ENCODE measurements at places on chromosomes 5 and 9. TPM values are rescaled to one million over a fixed set of nuclear protein-coding genes. Genes with fewer than 3 reads are reported as not detected.
A peak's percentile ranks its signal among the peaks of the same experiment; 100 is the strongest.

The ANKRA2 gene
- total RNA-seq = 13.8 TPM

The MPDZ gene
- 25.9 TPM for total RNA-seq

The NOP16 gene
- total RNA-seq = 24.0 TPM

The IFNA14 gene
- total RNA-seq = not detected

The TXNDC8 gene
- total RNA-seq = not detected

- DNase-seq = no peak
Observed at GRCh38 chr5:18043344-18043743, 409.1 kb downstream of the TAF11L14 start.

GRCh38 chr5:116371935-116372334 is 202.7 kb downstream of the SEMA6A start:
- no peak for DNase-seq

DNA sequence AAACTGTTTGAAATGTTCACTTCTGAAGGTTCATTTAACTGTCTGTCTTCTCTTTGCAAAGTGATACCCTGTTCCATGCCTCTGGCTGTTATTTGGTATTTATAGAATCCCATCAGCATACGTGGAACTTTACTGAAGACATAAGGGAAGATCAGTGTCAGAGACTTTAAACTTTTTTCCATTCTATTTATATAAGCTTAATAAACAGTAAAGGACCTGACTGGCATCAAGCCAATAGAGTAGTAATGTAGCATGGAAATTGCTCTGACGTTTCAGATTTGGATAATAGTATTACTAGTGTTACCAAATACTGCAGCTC is 94.9 kb upstream of the MINAR2 start:
- no peak for DNase-seq

DNA sequence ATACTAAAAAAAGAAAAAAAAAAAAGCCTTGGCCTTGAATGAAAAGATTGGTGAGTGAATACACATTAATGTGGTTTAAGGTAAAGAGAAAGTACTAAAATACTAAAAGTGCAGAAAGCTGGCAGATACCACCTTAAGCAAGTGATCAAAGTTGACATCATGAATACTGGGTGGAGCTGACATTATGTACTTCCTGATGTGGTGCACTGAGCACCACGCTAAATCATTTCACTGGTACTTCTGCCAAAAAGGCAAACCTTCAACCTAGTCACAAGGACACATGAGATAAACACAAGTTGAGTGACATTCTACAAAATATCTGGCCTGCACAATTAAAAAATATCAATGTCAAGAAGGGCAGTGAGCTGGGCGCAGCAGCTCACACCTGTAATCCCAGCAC is 33.8 kb upstream of the PANK3 start:
- DNase-seq = no peak

DNA sequence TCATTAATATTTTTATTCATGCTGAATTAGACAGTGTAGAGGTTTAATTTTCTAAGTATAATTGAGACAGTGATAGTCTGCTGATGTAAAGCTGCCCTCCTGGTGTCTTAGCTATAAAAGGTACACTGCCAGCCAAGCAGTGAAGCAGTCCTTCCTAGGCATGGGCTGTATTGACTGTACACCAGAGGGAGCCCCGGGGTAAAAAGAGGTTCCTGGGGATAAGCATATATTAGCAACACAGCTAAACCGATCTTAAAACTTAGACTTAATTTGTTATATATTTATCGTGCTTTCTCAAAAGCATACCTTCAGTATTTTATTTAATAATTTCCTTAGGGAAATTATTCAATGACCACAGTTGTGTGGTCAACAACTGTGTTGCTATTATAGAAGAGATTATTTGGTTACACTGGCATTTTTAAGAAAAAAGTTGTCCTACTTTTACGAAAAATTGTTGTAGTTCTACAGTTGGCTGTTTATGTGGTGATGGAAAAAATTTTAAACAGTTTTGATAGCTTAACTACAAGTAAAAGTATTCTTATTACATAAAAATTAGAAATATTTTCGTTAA is 68.8 kb downstream of the ELL2 start:
- DNase-seq = no peak

- DNase-seq = no peak
Observed at GRCh38 chr5:78792345-78793055, 143.9 kb upstream of the LHFPL2 start.

GRCh38 chr9:6461619-6462018 is 48.6 kb downstream of the UHRF2 start:
- no peak for DNase-seq

DNA sequence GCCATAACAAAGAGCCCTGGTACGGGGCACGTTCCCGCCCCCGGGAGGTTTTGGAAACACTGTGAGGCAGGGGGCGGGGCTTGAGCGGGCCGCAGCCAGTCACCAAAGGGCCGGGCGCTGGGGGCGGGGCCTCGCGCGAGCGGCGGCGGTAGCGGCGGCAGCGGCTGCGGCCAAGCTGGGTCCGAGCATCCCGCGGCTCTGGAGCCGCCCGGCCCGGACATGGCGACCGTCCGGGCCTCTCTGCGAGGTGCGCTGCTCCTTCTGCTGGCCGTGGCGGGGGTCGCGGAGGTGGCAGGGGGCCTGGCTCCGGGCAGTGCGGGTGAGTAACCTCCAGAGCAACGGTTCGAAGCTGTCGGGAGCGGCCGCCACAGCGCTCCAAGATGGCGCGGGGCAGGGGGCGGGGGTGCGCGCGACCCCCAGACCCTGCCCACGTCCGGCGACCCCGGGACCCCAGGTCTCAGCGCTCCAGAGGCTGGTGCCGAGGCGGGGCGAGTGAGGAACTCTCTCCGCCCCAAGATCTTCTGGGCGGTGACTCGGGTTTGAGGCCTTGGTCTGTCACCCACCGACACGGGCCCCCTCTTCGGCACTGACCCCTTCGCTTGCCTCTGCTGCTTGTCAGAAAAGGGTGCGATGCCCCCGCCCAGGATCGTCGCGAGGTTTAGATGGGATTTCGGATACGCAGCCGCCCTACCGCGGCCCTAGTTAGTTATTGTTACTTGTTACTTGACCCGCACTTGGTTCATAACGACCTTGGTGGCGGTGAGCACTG is at the start of gene RECK:
TSS of gene RECK (plus strand) at position 134 of the 769 bp plus-strand sequence. CDS start at position 220, 86 bp downstream.
- peak; percentile 84 for DNase-seq

GRCh38 chr5:166117072-166118066 is 2174.1 kb upstream of the WWC1 start:
- no peak for DNase-seq

- no peak for DNase-seq
Observed at GRCh38 chr5:67454957-67455561, 258.5 kb upstream of the CD180 start.

GRCh38 chr5:52840277-52841050 is 52.7 kb downstream of the ITGA1 start:
- no peak for DNase-seq

GRCh38 chr9:87513880-87514535 is 16.3 kb downstream of the DAPK1 start:
- no peak for DNase-seq

- DNase-seq = no peak
Observed at GRCh38 chr9:34242830-34243229, 64.0 kb downstream of the UBAP1 start.

DNA sequence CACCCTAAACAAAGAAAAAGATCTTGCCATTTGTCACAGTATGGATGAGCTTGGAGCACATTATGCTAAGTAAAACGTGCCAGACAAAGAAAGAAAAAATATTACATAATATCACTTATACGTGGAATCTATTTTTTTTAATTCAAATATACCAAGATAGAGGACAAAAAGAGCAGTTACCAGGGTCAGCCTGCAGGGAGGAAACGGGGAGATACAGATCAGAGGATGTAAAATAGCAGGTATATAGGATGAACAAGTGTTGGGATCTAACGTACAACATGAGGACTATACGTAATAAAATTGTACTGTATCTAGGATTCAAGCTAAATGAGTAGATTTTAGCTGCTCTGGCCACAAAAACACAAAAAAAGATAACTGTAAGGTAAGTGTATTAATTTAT is 247.5 kb downstream of the TMEM161B start:
- DNase-seq = no peak

DNA sequence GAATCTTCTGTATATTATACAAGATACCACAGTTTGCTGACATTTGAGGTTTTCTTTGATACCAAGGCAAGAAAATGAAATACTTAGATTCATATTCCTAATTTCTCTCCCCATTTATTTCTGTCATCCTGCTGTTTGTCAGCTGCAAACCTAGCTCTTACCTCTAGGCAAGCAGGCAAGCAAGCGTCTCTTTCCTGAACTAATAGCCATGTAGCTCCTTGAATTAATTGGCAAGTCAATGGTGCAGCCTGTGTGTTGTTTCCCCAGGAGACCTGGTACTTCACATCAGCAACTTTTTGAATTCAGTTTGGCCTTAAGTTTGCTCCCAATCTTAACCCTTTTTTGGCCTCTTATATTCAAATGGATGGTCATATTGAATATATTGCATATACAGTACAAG is 573.6 kb upstream of the ARRDC3 start:
- no peak for DNase-seq
